Dorsolateral prefrontal cortex (tissue), 122 donors: ENCODE measurements at places on chromosomes 1 and 21.

DNA sequence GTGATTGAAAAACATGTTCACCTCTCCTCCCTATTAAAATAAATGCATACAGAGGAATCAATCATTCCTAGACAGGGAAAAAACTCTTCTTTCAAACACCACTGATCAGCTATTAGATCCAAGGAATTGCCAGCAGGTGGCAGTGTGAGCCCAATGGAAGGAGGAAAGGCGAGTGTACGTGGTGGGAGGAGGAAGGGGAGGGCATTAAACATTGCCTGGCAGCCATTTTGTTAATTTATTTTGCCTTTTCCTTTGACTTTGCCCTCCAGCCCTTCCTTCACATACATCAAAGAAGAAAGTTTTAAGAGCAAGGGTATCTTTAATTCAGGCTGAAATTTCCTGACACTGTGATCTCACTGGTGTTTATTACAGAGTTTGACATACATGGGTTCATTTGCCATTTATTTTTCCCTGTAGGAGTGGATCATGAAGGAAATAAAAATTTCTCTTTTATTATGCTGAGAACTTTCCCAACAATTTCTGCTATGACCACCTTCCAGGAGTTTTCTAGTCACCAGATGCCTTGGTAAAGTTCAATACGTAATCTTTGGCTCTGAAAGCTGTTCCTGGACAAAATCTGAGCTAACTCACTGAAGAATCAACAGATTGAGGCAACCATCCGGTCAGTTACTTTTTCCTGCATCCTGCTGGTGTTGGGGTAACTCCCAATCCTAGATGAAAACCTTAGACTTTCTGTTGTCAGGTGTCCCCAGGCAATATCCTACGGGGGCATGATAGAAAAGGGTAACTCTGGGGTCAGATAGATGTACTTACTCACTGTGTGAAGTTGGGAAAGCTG lies 1.9 kb upstream of the GNAI3 start:
- DNase-seq: peak; percentile 73

DNA sequence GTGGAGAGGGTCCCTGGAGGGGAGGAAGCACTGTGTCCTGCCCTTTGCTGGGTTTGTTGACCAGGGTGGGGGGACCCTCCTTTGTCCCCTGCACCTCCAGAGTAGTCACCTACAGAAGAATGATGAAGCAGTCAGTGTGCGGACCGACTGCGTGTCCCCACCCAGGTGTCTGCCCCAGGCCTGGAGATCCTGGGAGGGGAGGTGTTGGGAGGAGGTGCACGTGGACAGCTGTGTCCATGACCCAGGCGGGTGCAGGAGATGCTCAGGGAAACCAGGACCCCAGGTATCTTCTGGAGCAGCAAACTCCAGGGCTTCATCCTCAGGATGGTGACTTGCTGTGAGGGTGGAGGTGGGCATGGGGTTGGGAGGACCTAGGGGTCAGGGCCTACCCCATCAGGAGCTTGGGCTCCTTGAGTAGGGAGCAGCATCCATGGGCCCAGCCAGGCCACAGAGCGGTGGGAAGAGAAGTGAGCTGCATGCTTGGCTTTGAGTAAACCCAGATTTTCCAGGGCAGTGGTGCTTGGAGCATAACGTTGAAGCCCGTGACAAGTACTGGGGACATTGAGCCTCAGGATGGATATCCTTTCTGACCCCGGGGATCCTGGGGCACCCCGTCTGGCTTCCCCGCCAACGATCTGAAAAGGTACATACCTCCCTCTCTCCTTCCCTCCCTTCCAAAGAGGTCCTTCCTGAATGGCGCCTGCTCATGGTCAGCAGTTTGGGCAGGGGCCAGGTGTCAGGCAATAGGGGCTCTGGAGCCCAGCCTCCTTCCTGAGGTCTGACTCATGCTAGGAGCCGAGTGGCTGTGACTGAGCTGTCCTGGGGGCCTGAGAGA lies 13.7 kb downstream of the ACTRT2 start:
- DNase-seq: no peak

DNA sequence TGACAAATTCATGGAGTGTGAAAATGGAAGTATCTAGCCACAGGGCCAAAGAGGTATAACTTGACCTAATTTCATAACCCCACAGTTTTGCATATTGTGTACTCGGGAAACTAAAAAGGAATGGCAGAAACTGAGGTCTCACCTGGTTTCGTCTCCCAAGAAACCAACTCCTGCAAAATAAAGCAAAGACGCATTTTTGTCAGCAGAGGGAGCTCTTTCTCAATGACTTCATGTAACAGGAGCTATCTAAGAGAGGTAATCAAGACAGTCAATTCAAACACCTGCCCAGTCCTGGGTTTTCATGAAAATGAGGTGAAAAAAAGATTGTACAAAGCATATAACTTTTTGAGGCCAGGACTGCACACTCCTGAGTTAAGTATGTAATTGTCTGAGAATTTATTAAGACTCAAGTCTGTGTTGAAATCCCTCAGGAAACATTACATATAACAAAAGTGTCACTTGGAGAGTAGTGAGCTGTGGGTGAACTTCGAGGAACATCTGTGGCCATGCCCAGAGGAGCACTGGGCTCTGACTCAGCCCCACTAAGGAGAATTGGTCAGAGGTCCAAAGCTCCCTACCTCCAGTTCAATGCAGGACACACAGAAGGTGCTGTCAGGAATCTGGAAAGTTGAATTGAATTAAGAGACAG lies 17.6 kb downstream of the FCRL4 start:
- no peak for DNase-seq

DNA sequence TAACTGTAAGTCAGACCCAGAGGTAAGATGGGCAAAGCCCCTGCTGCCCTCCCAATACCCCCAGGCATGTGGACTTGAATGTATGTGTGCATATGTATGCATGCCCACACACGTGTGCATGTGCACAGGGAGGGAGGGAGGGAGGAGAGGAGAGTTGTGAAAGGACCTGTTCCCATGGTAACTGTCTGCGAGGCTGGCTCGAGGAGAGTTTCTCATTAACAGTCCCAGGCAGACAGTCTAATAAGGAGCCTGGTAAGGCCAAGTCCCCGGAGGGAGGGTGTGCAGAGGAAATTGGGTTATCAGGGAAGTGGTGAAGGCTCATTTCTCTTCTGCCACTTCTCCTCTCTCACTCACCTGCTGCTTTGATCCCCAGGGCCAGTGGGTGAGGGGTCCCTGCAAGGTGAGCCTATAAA lies 74.9 kb downstream of the NFASC start:
- DNase-seq: peak; percentile 44

DNA sequence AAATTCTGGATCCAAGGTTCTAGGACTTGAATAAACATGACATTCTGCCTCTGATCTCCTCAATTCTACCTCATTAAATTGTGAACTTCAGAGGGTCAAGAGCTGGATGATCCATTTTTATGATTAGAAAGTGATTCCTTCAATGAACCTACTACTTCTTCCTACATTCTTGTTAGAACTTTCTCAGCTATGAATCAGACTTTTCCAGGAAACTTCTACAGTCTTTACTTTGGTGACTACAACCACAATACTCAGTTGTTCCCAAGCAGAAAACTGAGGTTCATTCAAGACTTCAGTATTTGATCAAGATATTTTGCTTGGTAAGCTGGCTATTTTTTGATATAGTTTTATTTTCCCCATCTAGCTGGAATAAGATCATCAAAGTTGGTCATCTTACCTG lies 51.4 kb downstream of the CDC7 start:
- DNase-seq: no peak
